ENCODE measurements at places on chromosomes 13 and 19.

GRCh38 chr13:50531917-50532899 lies 311.3 kb downstream of the DLEU7 start:
- no peak for DNase-seq

DNA sequence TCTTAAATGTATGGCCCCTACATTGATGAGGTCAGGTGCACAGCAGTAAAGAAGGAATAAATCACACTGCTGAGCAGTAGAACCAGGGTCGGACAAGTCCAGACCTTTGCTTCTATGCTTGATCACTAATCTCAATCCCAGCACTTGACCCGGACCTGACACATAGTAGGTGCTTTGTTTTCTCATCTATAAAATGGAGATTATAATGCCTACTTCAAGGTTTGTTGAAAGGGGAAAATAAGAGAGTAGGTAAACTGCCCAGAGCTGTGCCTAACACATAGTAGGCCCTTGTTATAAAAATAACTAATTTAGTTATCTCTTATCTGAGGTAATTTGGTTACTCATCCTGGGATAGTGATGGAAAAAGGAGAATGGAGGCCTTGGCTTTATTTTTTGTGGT lies 125.0 kb downstream of the RXFP2 start:
- DNase-seq = no peak

- no peak for DNase-seq
Observed at GRCh38 chr13:99303863-99304521, 3.2 kb downstream of the GPR183 start.

- peak; percentile 27 for DNase-seq
Observed at GRCh38 chr19:13154241-13154778, 4.1 kb downstream of the IER2 start.

- DNase-seq = no peak
Observed at GRCh38 chr13:60112771-60113170, 51.0 kb downstream of the DIAPH3 start.

DNA sequence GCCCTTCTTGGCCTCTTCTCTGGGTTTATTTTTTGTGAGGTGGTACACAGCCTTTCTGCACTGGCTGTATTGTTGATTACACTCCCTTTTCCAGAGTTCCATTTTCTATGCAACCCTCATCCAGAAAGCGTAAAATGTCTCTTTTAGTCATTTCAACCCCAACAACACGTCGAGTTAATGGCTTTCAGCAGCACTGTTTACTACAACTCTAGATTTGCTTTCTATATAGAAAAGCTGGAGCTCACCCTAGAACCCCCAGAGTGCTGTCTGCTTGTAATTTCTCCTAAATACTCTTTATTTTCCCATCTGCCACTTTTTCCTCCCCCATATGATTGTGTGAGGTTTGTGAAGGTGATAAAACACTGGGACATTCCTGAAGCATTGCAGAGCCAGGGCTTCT lies 148.9 kb upstream of the TMTC4 start:
- no peak for DNase-seq

- DNase-seq = no peak
Observed at GRCh38 chr13:80858131-80858530, 517.2 kb upstream of the SPRY2 start.

DNA sequence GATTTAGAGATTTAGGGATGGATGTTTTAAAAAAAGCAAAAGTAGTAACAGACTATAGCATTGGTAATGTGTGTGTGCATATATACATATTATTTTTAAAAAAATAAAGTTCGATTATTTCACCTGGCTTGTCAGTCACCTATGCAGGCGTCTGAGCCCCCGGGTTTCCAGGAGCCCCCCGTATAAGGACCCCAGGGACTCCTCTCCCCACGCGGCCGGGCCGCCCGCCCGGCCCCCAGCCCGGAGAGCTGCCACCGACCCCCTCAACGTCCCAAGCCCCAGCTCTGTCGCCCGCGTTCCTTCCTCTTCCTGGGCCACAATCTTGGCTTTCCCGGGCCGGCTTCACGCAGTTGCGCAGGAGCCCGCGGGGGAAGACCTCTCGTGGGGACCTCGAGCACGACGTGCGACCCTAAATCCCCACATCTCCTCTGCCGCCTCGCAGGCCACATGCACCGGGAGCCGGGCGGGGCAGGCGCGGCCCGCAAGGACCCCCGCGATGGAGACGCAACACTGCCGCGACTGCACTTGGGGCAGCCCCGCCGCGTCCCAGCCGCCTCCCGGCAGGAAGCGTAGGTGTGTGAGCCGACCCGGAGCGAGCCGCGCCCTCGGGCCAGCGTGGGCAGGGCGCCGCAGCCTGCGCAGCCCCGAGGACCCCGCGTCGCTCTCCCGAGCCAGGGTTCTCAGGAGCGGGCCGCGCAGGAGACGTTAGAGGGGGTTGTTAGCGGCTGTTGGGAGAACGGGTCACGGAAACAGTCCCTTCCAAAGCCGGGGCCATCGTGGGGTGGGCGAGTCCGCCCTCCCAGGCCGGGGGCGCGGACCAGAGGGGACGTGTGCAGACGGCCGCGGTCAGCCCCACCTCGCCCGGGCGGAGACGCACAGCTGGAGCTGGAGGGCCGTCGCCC lies 840 bp upstream of the CCNA1 start:
- peak; percentile 32 for DNase-seq

GRCh38 chr13:84923831-84924230 lies 875.4 kb downstream of the SLITRK6 start:
- no peak for DNase-seq

- DNase-seq = peak; percentile 64
Observed at GRCh38 chr19:41821003-41821735, 23.3 kb downstream of the LYPD4 start.

DNA sequence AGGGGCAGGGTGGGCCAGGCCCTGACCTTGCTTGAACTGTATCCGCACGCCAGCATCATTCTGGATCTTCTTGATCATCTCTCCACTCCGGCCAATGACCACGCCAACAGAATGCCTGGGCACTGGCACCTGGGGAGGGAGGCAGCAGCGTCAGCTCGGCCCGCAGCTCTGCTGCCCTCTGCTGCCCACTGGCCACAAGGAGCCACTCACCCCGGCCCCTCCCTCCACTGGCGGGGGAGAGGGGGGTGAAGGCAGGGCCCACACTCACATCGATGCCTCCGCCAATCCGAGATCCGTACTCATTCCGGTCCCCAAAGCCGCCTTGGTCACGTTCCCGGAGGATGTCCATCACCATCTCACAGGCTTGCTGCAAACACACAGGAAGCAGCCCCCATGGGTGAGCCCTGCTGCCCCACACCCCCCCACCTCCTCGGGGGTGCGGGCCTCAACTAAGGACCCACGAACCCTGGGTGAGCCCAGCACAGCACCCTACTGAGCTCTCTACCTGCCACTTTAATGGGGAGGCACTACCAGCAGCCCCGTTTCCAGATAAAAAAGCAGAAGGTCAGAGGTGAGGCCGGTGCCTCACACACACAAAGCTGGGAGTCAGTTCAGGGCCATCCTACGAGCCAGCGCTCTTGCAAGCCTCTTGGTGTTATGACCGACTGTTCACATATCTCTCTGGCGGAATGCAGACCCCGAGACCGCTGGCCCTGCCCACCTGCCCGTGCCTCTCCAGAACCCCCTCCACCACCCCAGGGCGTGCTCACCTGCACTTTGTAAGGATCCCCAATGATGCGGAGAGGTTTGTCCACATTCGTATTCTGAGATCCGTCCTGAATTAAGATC lies 6.7 kb downstream of the KHSRP start:
- no peak for DNase-seq

- DNase-seq = peak; percentile 78
Observed at GRCh38 chr19:36973021-36973843, 57.1 kb downstream of the ZNF568 start.

DNA sequence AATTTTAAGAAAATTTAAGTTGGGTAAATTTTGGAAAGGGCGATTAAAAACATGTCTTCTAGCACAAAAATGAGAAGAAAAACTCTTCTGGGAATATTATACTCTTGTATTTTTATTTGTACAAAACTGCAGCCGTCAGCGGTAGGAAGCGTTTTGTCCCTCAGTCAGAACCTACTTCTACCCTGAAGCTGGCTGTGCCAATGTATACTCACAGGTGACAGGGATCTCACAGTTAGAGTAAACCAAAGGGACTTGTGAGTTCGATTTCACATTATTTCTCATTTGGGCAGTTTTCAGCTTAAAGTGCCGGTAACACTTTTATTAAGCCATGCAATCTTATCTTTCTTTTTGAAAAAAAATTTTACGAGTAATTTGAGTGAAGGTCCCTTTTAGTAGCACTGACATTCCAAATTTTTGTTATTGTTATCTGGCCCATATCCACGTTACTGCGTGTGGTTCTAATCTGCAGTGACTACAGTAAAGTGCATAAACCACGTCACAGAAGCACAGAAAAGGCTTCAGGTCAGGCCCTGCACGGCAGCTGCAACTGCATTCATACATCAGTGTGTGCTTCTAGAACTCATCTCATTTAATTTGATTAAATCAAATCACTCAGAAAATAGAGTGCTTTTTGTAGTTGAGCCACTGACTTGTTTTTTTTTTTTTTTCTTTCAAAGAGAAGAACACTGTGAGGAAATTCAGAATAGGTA lies 387.3 kb downstream of the LIG4 start:
- no peak for DNase-seq

DNA sequence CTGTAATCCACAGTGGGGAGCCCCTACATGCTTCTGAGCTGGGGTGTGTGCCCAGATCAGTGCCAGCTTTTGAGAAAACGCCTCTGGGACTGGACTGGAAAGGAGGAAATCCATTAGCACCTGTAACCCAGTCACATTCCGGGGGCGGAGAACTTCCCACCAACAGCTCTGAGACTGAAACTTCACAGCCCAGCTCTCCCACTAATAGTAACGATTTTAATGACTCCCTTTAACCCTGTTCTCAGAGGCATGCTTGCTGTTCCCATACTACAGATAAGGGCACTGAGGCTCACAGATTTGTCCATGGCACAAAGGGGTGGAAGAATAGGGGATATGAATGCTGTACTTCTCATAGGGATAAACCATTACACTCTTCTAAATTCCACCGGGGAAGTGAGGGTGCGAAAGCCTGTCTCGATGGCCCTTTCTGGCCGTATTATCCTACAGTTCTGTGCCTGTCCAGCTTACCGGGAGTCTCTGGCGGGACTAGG lies 851 bp downstream of the FBXO46 start:
- peak; percentile 7 for DNase-seq

DNA sequence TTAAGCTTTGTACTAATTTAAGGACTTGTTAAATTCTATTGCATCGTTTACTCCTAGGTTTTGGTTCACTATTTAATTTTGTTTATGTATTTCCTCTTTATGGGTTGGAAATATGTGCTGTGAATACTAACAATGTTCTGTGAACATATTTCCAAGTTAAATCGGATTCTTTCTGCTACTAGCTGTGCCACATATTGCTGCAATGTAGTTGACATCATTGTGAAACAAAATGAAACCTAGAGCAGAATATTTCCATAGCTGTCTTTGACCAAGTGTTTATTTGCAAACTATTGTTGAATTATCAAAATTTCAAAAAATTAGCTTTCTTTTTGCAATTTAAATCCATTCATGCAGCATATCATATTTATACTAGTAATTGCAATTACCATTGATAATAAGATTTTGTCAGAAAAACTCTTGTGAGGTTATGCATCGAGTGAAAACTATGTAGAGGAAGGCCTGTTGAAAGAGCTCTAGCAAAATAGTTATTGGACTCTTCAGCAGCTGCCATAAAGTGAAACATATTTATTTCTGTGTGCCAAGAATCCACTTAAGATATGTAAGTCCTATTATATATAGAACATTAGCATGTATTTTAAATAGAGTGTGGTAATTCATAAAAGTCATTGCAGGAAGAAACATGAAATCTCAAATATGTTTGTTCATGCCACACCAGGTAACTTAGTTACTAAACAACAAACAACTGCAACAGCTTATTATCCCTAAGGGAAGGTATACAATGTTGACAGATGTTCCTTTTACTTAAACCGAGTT lies 575.1 kb downstream of the SLITRK6 start:
- DNase-seq = no peak

DNA sequence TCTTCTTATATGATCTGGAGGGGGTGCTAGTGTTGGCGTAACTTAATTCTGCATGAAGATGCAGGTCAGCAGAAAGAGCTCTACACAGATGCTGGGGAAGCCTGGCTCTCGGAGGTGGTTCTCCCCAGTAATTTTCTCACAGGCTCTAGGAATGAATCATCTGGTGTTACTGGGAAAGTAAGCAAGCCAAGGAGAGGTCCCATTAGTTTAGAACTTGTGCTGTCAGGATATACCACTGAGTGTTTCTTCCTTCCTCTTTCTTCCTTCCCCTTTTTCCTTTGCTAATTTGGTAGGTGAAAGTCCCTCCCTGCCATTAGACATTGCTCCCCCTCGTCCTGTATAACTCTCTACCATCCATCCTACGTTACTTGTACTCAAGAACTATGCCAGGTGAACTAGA lies 68.3 kb downstream of the ATP8A2 start:
- no peak for DNase-seq

DNA sequence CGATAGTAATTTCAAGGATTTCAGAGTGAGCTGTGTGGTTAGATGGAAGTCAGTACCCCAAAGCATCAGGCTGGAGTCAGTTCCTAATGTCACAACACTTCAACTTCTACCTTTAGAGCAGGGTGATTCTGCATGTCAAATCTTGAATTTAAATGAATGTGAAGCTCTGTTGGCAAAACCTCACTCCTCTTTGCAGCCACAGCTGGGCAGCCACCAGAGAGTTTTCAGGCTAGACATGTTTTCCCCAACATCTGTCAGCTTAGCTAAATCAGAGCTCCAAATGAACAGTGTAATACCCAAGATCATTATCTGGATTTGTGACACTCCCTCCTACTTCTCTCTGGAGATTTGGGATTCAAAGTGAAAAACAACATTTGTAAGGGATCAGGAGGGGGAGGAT lies 33.7 kb upstream of the OLFM4 start:
- no peak for DNase-seq

- DNase-seq = no peak
Observed at GRCh38 chr13:75489502-75490263, 7.7 kb upstream of the TBC1D4 start.

GRCh38 chr13:74870865-74871264 lies 611.1 kb downstream of the TBC1D4 start:
- no peak for DNase-seq

- no peak for DNase-seq
Observed at GRCh38 chr13:34044660-34045080, 226.7 kb downstream of the RFC3 start.

DNA sequence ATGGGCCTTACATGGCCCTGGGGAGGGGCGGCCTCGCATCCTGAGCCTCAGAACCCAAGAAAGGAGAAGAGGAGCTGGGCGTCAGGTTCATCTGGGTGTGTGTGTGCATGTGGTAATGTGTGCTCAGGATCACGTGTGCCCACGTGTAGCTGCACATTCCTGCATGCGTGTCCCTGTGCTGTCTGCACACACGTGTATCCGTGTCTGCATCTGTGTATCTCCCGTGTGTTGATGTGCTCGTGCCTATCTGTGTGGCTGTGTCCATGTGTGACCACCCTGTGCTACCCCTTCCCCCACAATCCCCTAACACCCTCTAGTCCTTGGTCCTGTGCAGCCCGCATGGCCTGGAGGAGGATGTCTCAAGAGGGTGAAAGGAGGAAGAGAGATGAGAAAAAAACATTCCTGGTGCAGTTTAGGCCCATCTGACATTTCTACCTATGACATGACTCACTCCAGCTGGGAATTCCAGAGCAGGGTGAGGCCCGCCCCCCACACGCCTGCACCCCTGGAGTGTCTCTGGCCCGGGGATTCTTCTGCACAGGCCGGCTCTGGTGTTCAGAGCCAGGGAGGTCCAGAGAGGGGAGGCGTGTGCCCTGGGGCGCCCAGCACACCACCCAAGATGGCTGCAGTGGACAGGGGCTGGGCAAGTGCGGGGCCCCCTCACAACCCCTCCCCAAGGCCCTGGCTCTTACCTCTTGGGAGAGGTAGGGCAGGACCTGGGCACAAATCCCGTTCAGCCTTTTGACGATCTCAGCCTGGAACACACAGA lies 7.1 kb downstream of the TLE5 start:
- no peak for DNase-seq

Data from NCI-H1105 treated with DMSO at 0.1 percent for 48 hours (cell line).